ENCODE measurements at places on chromosomes 7 and 10.

- DNase-seq: no peak
Observed at GRCh38 chr7:39130274-39130673, 152.6 kb downstream of the POU6F2 start.

DNA sequence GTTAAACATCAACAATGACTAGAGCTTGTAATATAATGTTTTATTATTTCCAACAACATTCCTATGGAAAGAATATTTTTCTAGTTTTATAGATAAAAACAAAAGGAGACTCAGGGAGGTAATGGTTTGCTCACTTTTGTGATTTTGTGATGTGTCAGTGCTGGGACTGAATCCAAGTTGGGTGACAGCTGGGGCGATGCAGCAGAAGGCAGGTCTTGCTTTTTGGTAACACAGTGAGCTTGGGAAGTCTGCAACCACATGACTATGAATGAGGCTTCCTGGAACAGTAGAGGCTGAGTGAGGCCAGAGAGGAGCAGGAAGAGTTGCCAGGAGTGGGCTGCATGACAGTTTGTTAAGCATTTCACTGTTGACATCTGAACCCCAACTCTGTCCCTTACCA lies 4.9 kb upstream of the YKT6 start:
- no peak for DNase-seq

GRCh38 chr10:48390933-48391845 lies 84.7 kb downstream of the MAPK8 start:
- no peak for DNase-seq

DNA sequence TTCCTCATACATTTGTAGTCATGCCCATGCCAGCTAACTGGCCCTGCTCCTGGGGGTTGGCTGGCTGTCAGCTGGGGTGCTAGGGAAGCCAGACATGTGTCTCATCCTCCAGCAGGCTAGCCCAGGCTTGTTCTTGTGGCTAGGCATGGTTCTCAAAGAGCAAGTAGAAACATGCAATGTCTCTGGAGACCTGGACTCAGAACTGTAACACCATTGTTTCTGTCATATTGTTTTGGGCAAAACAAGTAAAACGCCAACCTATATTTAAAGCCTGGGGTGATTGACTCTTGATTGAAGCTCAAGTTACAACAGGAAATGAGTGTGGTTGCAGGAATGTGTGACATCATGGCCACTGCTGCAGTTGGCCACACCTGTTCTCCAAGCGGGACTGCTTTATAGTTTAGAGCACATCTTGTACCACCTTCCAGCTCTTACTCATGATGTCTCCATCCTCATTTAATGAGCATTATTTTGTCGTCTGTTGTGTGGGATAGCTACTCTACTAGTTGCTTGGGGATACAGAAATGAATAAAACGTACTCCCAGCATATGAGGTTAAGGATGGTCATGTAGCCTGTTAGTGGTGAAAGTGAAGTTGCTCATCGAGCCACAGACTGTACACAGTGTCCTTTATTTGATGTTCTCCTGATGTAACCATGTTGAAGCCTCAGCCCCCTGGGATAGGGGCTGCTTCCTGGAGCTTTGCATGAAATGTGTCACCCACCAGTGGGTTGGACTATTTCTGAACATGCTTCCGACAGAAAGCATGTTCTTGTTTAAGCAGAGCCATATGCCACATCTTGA lies 168.4 kb downstream of the SORCS3 start:
- DNase-seq: no peak

- DNase-seq: peak; percentile 56
Observed at GRCh38 chr7:76294344-76295024, 8.0 kb upstream of the HSPB1 start.

DNA sequence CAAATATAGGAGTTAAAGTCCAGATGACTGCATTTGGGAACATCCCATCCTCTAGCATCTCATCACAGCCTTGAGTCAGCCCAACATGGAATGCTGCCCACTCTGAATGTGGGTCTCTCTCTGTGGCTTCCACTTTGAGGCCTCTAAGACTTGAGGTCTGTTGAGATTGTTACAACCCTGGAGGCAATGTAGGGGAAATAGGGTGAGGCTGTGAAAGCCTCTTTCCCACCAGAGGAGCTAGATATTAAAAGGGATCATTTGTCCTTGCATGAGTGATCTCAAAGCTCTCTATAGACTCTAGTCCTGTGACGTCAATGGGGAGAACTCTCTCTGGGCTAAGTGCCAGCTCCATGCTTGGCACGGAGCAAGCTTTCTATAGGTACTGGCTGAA lies 6.4 kb upstream of the GOLGA7B start:
- DNase-seq: no peak

DNA sequence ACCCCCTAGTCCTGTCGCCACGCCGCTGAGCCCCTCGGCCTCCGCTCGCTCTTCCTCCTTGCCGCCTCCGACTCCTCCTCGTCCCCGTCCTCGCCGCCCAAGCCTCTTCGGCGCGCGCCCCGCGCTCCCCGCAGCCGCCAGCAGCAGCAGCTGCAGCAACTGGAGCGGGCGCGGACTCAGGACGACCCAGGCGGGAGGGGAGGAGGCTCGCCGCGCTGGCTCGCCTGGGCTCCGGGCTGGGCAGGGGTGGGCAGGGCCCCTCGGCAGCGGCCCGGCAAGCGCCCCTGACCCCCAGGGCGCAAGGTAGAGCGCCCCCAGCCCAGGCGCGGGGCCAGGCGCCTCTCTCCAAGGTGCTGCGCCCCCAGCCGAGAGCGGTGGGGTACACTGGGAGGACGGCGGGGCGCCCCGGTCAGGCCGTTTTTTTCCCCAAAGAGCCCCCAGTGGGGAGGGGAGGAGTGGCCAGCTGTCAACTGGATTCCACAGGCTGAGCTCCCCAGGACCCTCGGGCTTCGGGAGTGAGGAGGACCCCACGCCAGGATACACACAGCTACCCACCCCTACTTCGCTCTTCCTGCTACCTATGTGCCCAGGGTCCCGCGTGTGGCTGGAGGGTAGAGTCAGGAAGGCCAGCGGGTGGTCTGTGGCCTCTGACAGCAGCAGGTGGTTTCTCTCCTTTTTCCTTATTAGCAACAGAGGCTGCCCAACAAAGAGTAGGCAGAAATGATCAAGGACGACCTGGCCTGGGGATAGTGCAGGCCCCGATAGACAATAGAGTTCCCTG lies 903 bp upstream of the KCNMA1 start:
- no peak for DNase-seq

DNA sequence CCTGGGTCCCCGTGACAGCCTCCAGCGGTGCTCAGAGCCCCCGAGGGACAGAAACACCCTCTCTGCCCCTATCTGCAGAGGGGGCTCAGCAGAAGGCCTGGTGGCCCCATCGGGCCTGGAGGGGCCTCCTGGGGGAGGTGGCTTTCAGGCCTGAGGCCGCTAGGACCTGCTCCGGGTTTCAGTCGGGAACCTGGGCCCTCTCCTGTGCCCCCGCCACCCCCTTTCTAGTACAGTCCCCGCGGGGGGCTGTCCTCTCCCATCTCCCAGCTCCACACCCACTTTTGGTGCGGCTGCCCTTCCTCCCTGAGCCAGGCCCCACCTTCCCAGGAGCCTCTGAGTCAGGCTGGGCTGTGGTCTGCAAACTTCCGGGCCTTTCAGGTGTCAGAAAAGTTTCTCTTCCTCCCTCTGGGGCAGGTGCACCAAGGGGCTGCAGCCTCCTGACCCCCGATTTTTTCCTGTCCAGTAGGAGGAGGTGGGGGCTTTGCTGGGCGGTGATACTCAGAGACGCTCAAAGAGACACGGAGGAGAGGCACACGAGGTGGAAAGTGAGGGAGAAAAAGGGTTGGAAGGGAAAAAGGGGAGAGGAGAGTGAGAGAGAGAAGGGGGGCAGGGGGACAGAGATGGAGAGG lies 692 bp downstream of the CARD11 start:
- no peak for DNase-seq

DNA sequence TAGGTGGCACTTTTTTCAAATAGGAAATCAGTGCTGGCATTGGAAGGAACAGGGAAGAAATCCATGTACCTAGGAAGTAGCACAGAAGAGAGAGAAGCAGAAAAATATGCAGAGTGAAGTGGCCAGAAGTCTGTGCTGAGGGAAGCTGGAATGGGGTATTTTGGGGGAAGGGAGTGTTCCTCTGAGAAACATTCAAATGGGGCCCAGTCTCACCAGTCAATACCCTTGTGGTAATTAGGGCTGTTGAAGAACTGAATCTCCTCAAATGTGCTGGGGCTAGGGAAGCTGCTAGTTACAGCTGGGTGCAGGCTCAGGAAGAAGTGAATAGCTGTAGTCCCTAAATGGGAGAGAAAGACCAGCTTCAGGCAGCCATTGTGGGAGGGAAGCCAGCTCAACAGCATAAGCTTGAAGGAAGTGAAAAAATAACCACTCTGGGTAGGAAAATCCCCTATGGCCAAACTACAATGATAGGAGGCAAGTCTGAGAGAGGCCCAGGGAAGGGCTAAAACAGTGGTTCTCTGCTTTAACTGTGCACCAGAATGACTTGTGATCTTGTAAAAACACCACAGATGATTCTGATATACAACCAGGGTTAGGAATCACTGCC lies 7.6 kb downstream of the NDST2 start:
- no peak for DNase-seq

- no peak for DNase-seq
Observed at GRCh38 chr10:1150638-1150955, 94.4 kb downstream of the WDR37 start.

GRCh38 chr7:25319707-25320106 lies 91.4 kb upstream of the NPVF start:
- no peak for DNase-seq

DNA sequence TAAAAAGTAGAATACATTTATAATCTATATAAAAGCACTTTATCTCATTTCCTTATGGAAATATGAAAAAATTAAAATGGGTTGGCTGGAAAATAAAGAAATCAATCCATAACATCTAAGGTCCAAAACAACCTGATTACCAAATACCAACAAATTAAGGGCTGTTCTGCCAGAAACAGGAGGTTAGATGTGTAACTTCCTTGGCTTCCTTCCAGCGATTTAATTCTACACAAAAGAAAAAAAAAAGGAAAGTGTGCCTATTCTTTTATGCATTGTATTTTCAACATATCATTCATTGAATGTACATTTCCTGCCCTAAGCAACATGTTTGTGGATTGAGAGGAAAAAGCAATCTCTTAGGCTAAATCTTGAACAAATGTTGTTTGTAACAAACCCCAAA lies 36.2 kb upstream of the USP6NL start:
- DNase-seq: no peak

- DNase-seq: no peak
Observed at GRCh38 chr10:24343686-24344085, 134.7 kb downstream of the KIAA1217 start.

DNA sequence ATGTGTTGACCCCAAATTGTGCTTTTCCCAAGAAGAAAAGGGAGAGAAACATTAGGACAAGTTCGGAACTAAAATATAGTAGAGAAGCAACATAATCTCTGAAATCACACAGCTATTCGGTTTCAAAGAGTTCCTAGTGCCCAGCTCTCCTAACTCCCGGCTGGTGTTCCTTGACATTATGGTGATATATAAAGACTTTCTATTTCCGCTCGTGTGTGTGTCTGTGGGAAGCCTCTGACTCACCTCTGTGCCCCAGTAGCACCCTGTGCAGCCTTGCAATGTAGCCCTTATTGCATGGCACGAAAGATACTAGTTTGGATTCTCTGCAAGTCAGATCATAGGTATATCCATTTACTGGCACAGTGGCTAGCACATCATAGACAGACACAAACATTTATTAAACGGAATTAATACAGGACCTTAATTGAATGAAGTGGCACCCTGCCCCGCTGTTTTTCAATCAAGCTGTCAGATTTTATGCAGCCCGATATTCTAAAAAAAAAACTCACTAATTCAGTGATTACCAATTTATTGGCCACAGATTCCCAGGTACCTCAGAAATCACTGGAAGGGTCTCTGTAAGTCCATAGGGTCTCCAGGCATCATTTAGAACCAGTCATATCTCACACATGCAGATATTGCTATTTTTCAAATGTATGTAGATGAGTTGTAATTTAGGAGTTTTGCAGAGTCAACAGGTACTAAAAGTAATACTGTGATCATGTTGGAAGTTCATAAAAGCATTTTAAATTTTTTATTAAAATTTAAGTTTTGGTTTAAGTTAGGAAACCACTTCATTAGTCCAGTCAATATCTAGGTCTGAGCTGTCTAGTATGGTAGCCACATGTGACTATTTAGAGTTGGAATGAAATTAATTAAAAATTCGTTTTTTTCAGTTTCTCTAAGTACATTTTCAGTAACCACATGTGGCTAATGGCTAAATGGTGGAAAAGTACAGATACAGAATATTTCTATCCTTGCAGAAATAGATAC lies 43.3 kb downstream of the SFTPD start:
- DNase-seq: peak; percentile 32

DNA sequence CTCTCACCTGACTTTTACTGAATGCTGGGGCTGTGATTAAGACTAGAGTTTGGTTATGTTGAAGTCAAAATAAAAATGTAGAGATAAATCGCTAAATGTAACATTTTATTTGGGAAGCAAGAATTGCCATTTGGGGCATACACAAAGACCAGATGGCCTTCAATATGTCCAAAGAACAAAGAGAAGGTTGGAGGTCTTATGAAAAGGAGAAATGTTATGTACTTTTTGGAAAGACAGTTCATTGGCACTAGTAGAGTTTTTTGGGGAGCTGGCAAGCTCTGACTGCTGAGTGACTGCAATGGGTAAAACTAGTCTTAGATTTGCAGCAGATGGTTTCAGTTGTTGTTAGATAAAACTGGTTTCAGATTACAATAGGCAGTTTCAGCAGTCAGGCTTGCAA lies 35.6 kb upstream of the GALNT17 start:
- no peak for DNase-seq

- DNase-seq: peak; percentile 100
Observed at GRCh38 chr10:78953113-78953798, 115.5 kb upstream of the ZMIZ1 start.

DNA sequence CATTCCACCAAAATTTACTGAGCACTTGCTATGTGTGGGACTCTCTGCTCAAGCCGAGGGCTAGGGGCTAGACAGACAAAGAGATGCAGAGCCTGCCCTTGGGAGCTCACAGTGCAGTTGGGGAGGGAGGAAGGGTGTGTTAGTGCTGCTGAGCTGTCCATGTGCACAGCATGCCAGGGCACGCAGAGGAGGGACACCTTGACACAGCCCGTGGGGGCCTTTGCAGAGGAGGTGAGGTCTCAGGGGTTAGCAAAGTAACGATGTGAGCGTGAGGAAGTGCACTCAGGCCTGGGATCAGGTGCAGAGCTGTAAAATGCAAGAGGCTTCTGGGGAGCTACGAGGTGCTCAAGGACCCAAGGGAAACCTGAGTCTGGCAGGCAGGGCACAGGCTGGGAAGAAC lies 16.3 kb downstream of the PRKCQ start:
- DNase-seq: no peak

- no peak for DNase-seq
Observed at GRCh38 chr10:61136139-61136538, 192.2 kb upstream of the RHOBTB1 start.

DNA sequence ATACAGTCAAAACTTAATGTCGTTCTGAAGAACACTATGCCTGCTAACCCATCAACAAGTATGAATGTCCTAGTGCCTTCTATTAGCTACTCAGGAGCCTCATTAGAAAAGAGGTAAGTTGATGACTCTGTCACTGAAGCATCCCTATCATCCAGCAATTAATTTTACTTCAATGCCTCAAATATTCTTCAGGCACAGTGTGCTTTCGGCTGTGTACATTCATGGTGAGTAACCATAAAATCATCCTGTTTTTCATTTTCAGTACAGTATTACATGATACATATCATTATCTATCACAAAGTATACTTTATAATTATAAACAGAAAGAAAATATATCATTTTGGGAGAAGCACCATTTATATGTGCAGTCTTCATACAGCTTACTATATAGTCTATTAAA lies 495.5 kb upstream of the ZWINT start:
- no peak for DNase-seq
